CD4-positive, alpha-beta T cell treated with Interleukin-6 at 100 ng/mL for 8 hours (primary cell): ENCODE measurements at places on chromosomes 5 and 9.

DNA sequence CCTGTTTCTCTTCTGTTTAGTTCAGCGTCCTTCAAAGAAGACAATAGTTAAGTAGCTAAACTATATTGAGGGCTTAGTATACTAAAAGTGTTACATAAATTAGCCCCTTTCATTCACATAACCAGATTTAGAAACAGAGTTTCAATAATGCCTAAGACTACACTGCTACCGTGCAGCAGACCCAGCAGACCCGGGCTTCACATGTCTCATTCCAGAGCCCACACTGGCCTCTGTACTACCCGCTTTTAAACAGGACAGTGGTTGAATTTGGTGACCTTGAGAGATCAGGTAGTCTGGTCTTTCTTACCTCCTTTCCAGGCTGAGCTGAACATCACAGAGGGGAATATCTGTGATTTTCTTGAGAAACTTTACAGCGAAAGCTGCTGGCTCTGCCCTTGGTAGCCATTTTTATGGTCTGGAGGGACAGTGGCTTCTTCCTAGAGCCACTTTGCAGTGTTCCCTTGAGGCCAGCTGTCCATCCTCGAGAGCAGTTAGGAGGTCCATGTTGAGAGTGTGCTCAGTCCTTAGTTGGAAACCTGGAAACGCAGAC lies 56.5 kb downstream of the SLC22A5 start:
- no peak for DNase-seq

- DNase-seq: peak; percentile 27
Observed at GRCh38 chr5:141681695-141682641, at the start of gene ARAP3. Gene ARAP3, minus strand, starts transcription at chr5:141682230. Its CDS starts 1,744 bp downstream, at chr5:141680486.

- no peak for DNase-seq
Observed at GRCh38 chr5:145743396-145744061, 91.6 kb downstream of the PRELID2 start.

DNA sequence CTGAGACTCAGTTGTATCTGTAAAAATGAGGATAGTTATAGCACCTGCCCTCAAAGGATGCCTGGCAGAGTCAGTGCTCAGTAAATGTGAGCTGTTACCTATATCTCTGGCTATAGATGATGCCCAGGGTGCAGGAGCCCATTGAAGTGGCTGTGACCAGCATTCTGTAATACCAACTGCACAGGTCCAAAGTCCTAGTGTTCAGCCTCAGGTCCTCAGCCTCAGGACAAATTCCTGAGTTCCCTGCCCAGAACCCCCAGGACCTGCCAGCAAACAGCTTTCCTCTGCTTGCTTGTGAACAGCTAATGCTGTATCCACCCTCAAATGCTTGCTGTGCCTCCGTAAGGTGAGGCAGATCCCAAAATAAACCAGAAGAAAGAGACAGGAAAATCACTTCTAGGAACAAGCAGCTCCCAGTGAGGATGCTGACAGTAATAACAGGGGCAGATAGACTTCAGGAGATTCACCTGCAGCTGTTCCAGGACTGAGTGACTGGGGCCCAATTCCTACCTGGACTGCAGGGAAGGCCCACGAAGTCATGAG lies 80.8 kb downstream of the SIL1 start:
- no peak for DNase-seq

- peak; percentile 74 for DNase-seq
Observed at GRCh38 chr9:35882263-35882848, 12.2 kb upstream of the OR13J1 start.

DNA sequence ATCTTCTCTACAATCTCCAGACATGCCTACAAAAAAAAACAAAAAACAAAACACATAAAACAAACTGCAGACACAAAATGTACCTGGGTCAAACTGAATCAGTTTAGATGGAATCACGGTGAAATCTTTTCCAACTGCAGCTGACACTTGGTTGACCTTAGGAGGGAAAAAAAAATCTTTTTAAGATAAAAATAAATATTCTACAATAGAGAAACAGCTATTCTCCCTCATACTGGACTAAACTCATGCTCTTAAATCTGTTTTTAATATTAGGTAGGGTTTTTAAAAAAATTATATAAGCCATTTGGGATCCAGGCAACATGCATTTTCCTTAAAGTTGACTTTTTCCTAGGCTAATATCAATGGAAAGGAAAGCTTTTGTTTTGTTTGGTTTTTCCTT lies 33.8 kb upstream of the CER1 start:
- DNase-seq: no peak

GRCh38 chr9:129619787-129620668 lies 873 bp downstream of the C9orf50 start:
- no peak for DNase-seq

- DNase-seq: peak; percentile 56
Observed at GRCh38 chr5:134526483-134527155, 1.1 kb downstream of the JADE2 start.

GRCh38 chr5:120657104-120657503 lies 193.0 kb downstream of the PRR16 start:
- no peak for DNase-seq

DNA sequence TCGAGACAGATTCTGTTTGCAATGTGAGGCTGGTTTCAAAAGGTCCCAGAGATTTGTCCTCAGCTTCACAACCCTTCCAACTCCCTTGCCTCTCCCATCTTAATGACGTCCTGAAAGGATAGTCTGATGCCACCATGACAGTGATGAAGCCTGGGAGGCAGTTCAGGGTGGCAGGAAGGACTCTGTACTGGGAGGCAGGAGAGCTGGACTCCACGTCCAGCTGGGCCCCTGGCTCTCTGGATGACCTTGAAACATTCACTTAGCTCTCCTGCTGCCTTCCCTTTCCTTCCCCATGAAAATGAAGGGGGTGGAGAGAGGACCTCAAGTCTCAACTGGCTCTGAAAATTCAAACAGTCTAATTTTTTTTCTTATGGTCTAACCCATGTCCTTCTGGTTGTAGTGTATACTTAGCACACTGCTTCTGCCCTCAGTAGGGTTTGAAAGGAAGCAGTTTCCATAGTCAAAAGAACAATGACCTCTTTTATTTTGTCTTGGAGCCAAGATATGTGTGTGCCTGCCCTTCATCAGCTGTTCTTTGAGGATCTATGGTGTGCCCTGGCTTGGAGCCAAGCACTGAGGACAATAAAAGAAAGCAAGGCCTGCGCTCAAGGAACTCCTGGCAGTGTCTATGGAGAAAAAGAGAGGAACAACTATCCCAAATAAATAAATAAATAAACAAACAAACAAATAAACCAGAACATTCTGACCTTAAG lies 188.3 kb downstream of the GRIA1 start:
- no peak for DNase-seq

DNA sequence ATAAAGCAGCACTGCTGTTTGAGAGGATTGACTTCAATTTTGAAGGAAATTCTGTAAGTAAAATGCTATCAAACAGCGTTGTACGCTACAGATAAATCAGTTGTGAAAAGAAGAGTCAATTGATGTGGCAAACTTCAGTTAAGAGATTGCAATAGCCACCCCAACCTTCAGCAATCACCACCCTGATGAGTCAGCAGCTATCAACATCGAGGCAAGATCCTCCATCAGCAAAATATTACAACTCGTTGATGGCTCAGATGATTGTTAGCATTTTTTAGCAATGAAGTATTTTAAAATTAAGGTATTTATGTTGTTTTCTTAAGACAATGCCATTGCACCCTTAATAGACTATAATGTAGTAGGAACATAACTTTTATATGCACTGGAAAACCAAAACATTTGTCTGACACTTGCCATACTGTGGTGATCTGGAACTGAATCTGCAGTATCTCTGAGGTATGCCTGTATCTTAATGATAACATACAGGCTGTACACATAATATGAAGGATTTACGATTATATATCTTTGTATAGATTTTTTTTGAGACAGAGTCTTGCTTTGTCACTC lies 47.5 kb downstream of the VPS13A start:
- no peak for DNase-seq

- DNase-seq: no peak
Observed at GRCh38 chr5:144710637-144711036, 540.0 kb downstream of the KCTD16 start.

- no peak for DNase-seq
Observed at GRCh38 chr5:52746539-52746938, 41.2 kb upstream of the ITGA1 start.
